Esophagus squamous epithelium (tissue), 5 donors: ENCODE measurements at places on chromosomes 6 and 20.

DNA sequence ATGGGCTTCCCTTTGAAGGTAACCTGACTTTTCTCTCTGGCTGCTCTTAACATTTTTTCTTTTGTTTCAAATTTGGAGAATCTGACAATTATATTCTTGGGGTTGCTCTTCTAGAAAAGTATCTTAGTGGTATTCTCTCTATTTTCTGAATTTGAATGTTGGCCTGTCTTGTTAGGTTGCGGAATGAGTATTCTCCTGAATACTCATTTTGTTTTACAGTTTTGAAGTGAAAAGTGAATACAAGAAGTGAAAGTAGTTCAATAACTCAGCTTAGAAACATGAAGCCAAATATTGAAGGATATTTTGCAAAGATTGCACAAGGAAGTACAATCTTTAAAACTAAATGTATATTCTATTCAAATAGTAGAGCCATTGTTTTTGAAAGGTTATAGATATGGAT, 120.2 kb upstream of the MAP3K4 start:
- DNase-seq: no peak

DNA sequence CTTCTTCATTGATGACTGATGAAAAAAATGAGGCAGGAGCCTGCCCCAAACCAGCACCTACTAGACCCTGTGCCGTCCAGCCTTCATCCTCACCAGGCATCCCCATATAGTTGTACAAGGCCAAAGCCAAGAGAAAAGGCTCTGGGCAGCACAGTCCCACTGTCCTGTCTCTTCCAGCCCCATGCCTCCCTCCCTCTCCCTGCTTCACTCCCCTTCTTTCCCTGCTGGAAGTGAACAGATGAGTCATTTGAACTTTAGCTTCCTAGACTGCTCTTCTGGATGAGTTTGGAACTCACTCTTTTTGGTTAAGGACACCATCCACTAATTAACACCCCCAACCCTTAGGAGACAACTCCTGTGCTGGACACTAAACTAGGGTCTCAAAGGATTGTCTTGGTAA, 235.2 kb downstream of the LRFN2 start:
- DNase-seq: no peak

DNA sequence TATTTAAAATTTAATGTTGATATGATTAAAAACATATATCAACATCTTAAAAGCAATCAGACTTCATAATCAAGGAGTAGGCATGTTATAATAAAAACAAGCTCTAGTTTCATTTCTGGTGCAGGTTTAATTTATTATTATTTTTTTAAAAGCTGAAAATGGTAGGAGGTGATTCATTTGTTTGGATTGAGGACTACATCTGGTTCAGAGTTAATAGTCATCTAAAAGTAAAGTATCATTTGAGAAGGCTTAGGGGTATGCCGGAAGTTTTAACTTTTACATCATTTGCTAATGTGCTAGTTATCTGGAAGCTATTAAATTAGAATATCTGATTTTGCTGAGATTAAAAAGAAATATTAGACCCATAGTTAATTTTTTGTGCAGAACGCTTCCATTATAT, 169.5 kb upstream of the LAMA2 start:
- no peak for DNase-seq

DNA sequence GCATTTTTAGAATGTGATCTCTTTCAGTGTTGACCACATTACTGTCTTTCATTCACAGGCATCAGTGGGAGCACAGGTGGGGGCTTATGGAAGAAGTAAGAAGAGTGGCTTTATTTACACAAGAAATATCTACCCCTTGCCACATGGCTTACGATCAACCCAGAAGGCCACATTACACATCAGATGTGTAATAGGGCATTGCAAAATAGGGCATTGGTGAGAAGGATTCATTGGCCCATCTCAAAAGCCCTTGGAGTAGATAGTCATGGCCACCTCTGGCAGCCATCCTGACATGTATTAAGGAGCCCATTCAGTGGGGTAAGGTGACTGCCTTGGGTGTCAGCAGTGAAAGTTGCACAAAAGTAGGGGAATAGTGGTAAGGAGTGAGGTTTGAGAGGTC, 97.5 kb downstream of the MAFB start:
- no peak for DNase-seq

GRCh38 chr20:46107061-46107460, 11.1 kb upstream of the CD40 start:
- DNase-seq: no peak

DNA sequence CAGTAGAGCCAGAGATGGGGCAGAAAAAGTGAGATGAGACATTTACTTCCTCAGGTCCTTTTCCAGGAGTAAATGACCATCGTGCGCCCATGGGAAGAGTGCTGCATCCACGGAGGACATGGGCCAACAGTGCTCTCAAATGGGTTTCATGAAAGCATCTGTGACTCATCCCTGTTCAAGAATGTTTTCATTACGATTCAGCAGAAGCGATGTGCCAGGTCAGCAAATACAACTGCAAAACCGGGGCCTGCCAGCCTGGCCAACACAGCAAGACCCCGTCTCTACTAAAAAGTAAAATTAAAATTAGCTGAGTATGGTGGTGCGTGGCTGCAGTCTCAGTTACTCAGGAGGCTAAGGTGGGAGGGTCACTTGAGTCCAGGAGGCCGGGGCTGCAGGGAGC, 125.1 kb downstream of the LY86 start:
- no peak for DNase-seq

DNA sequence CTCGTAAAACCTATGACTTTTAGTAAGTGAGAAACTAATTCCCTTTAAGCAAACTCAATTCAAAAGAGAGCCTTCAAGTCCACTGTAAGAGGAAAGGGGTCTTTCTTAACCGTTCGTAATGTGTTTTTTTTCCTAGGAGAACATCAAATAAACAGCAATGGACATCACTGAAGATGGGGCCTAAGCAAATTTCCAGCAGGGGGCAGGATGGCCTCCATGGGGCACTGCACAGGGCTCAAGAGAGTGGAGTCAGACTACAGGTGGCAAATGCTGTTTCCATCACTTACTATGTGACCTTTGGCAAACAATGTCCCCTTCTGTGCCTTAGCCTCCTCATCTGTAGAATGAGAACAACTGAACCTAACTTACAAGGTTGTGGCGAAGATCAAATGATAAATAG, 88.7 kb downstream of the ARHGAP18 start:
- DNase-seq: no peak
